ENCODE measurements at places on chromosomes 3 and 15. TPM values are rescaled to one million over a fixed set of nuclear protein-coding genes. Genes with fewer than 3 reads are reported as not detected.
A peak's percentile ranks its signal among the peaks of the same experiment; 100 is the strongest.

Gene MAP2K1
- total RNA-seq: 23.6 TPM

Gene ROPN1
- not detected for total RNA-seq

DNA sequence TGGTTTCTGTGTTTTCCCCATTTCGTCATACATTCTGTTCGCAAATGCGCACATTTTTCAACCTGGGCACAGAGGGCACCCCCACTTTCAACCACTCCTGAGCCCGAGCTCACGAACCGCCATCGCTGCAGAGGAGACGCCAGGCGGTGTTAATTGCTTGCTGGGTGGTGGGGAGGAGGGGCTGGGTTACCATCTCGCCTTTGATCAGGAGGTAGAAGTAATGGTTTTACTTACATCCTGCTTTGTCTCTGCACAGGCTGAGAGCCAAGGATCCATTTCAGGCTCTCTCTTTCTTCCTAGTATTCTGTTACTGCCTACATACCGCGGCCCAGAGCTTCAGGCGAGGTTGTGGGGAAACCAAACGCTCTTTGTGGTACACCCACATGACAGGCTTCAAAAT, 177.3 kb upstream of the WNT5A start:
- DNase-seq: no peak

DNA sequence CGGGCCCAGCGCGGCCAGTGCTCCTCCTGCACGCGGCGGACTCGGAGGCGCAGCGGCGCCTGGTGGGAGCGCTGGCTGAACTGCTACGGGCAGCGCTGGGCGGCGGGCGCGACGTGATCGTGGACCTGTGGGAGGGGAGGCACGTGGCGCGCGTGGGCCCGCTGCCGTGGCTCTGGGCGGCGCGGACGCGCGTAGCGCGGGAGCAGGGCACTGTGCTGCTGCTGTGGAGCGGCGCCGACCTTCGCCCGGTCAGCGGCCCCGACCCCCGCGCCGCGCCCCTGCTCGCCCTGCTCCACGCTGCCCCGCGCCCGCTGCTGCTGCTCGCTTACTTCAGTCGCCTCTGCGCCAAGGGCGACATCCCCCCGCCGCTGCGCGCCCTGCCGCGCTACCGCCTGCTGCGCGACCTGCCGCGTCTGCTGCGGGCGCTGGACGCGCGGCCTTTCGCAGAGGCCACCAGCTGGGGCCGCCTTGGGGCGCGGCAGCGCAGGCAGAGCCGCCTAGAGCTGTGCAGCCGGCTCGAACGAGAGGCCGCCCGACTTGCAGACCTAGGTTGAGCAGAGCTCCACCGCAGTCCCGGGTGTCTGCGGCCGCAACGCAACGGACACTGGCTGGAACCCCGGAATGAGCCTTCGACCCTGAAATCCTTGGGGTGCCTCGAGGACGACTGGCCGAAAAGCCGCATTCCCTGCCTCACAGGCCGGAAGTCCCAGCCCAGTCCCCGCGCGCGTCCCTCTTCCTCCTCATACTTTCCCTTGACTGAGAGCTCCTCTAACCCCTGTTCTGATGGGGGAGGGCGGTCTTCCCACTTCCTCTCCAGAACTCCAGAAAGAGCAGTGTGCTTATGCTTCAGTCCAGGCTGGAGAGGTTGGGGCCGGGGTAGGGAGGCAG, 1.4 kb upstream of the IL17RC start:
- peak; percentile 89 for DNase-seq

Gene FYCO1
- total RNA-seq: 45.7 TPM

DNA sequence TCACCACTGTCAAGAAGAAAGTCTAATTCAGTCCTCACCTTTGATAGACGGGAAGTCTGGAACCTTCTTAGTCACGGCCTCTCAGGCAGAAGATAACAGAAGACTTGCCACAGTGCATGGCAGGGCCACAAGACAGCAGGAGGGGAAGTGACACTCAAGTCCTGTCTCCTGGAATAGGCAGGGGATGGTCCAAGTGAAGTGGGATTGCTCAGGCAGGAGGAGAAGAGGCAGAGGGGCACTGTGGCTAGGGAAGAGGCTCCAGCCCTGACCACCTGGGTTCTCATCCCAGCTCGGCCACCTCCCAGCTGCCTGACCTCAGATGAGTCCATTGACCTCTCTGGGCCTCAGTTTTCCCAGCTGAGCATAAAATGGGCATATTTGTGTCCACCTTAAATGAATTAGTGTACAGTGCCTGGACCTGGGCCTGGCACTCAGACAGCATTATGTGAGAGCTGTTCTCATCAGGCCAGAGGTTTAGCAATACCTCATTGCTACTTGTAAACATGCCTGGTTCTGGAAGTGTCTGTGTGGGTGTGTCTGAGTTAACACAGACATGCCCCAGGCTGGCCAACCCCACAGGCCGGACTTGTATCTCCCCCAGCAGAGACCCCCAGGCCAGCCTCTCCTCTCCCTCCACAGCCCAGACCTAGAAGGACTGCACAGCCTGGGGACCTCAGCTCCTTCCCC, 11.5 kb upstream of the PCSK6 start:
- peak; percentile 83 for DNase-seq

DNA sequence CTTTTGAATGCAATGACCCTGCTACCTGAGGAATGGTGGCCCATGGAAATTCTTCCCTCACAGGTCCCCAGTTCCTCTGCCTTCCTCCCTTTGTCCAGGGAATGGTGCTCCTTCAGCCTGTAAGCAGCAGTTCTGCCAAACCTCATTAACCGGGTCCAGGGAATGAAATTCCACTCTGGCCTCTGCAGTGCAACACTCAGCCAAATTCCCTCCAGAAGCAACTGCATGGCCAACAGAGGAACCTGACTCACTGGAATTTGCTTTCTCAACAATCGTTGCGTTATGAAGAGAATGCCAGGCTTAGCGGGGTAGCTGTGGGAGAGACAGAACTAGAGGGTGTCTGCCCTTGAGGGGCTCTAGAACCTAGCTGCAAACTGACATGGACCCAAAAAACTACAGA, 449.4 kb upstream of the PROK2 start:
- DNase-seq: no peak

DNA sequence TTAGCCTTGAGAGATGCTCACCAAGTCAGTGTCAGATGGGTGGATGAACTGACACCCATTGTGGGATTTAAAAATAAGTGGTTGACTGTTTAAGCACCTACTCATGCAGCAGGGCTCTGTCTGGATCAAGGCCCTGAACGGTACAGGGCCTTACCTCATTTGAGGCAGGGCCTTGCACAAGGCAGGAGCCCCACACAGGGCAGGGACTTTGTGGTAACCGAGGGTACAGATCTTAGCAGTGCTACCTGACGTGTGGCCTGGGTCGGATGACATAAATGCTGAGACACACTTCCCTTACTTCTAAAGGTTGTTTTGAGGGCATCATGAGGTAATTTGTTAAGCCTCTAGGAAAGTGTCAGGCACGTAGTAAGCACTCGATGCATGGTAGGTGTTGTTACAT, 59.5 kb upstream of the PLXNA1 start:
- no peak for DNase-seq

Gene ITIH1
- 0.98 TPM for total RNA-seq

Data from vagina (tissue), 2 donors.